Bronchus fibroblast of lung (primary cell): ENCODE measurements at places on chromosomes 7 and 10. TPM values are rescaled to one million over a fixed set of nuclear protein-coding genes. Genes with fewer than 3 reads are reported as not detected.

PON3 gene
- total RNA-seq, result not detected in 2 replicates

MET gene
- 19.9 and 20.0 TPM in 2 replicates for total RNA-seq

CUBN gene
- total RNA-seq, result 0.17 and 0.89 TPM in 2 replicates

VIPR2 gene
- total RNA-seq, result not detected in 2 replicates

ADCYAP1R1 gene
- total RNA-seq, result not detected in 2 replicates

GIMAP7 gene
- total RNA-seq, result not detected in 2 replicates

FZD1 gene
- total RNA-seq, result 9.4 and 10.3 TPM in 2 replicates

PTPRZ1 gene
- total RNA-seq, result under 0.01 TPM in 1 of 2 replicates, not detected in the other

AGAP9 gene
- 2.0 and 2.1 TPM in 2 replicates for total RNA-seq

CHAT gene
- not detected in 2 replicates for total RNA-seq

PDZD8 gene
- total RNA-seq, result 10.6 and 13.3 TPM in 2 replicates

FAM221A gene
- total RNA-seq, result 1.0 and 1.3 TPM in 2 replicates

FASTK gene
- 69.6 and 71.1 TPM in 2 replicates for total RNA-seq

NPFFR1 gene
- total RNA-seq, result not detected in 2 replicates

CPA2 gene
- not detected in 2 replicates for total RNA-seq

EFCAB10 gene
- total RNA-seq, result not detected in 2 replicates

LBX1 gene
- under 0.01 TPM in 1 of 2 replicates, not detected in the other for total RNA-seq
